Renal cortex interstitium (tissue), 15 donors: ENCODE measurements at places on chromosomes 3 and 15. TPM values are rescaled to one million over a fixed set of nuclear protein-coding genes. Genes with fewer than 3 reads are reported as not detected.

Gene RETNLB
- polyA plus RNA-seq = not detected

Gene ALG1L2
- polyA plus RNA-seq = 1.3 TPM

Gene MEX3B
- polyA plus RNA-seq = 18.1 TPM

Gene CCR1
- 2.5 TPM for polyA plus RNA-seq

Gene SLC38A3
- polyA plus RNA-seq = 7.2 TPM

Gene SAMD7
- not detected for polyA plus RNA-seq
